ENCODE measurements at places on chromosomes 12 and 14.
A peak's percentile ranks its signal among the peaks of the same experiment; 100 is the strongest.

DNA sequence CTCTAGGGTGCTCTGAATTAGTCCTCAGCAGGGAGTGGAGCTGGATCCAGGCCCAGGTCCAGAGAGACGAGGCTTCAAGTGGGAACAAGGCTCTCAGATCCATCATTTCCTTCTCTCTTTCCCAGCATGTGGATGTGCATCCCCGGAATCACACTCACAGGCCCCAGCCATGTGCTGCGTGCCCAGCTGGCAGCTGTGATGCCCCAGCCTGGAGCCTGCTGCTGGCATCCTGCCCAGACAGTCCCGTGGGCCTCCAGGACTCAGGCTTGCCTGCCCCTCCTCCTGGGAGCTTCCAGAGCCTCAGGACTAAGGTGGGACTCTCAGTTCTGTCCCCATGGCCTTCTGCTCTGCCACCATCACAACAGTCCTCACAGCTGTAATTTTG, 6.2 kb upstream of the KRT84 start:
- peak; percentile 20 for DNase-seq

DNA sequence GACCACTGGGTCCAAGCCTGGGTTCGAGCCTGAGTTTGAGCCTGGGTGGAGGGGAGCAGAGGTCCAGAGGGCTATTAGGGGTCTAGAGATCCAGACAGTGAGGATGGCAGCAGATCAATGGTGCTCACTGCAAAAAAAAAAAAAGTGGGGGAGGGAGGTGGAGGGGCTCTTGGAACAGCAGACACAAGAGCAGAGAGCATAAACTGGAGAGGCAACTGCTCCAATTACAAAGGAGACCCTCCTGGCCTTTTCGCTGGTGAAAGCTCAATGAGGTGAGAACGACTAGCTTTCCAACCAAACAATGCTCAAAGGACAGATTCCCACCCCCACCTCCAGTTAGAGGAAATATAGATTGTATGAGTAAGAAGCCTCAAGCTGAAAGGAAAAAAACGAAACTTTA, 124.2 kb upstream of the TSPAN8 start:
- no peak for DNase-seq

DNA sequence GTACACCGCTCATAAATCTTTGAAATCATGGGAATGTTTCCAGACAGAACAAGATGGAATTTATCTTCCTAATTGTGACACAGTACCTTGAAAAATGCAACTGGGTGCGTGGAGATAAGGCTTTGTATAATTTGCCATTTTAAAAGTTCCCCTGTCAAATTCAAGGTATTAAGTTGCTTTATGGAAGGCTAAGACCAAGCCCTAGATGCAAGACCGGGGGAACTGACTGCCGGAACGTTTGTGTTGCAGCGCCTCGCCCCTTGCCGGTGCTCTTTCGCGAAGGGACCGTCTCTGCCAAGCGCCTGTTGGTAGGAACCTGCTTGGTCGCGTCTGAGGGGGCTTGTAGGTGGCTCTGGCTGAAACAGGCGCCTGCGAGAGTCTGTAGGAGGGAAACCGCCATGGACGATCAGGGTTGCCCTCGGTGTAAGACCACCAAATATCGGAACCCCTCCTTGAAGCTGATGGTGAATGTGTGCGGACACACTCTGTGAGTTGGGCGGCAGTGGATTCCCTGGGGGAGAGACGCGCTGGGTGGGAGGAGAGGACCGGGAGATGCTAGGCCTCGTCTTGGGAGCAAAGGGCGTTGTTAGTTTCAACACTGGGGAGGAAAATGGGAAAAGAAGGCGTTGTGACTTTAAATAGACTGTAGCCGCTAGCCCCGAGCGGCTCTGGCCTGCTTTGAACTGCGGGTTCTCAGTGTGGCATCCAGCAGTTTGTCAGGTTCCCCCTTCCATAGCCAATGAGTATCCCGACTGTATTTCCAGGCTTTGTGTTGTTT, at the start of gene MNAT1:
Gene MNAT1 (plus strand): TSS at position 297 of the 778 bp plus-strand sequence. CDS start 102 bp downstream, at position 399.
- peak; percentile 91 for DNase-seq

- DNase-seq, result peak; percentile 12
Measured at GRCh38 chr12:93824514-93825500, 147.6 kb downstream of the CRADD start.

- no peak for DNase-seq
Measured at GRCh38 chr12:46800160-46800559, 25.6 kb downstream of the SLC38A4 start.

Measured in cardiac muscle cell (in vitro differentiated cells and primary cell).